Activated CD4-positive, alpha-beta memory T cell treated with anti-CD3 and anti-CD28 coated beads, Interleukin-2, amount 10 ng/mL, durations not matched to agents 7 days and 5 days (primary cell): ENCODE measurements at places on chromosomes 7 and 10.

GRCh38 chr10:62384447-62385081, 10.4 kb downstream of the ZNF365 start:
- DNase-seq, result no peak

- no peak for DNase-seq
Observed at GRCh38 chr7:117730390-117730789, 142.9 kb downstream of the CTTNBP2 start.

GRCh38 chr7:2060701-2061100, 172.0 kb downstream of the MAD1L1 start:
- DNase-seq, result no peak

- DNase-seq, result no peak
Observed at GRCh38 chr7:23230641-23231101, 15.9 kb upstream of the GPNMB start.

DNA sequence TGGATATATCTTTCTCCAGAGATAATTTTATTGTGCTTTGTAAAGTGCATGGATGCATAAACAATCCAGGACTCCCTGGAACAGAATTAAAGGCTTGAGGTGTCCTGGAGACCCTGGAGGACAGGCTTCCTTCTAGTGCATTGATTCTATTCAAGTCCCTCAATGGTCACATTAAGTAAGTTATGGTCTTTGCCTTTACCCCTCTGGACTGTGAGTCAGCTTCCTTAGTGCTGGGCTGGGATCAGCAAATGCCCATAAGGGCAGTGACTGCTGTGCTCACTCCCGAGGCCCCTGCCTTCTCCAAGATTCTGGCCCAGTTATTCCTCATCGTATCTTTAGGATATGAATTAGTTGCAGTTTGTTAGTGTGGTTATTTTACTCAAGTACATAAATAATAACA, 178.7 kb upstream of the PRSS58 start:
- no peak for DNase-seq

DNA sequence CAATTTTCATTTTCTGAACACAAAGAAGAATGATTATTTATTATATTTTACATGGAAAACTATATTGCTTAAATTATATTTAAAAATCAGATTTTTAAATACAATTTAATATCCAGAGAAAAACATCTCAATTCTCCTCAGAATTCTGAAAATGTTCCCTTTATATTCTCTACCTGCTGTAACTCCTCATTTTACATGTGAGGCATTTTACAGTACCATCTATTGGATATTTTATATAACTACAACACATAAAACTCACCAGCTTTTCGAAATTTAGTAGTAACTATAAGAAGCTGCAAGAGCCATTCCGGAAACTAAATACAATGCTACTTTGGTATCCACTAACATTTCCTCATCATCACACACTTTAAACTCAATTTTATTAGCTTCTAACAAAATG, 264.6 kb downstream of the DGKB start:
- DNase-seq, result no peak

- no peak for DNase-seq
Observed at GRCh38 chr7:72025381-72025960, 386.7 kb downstream of the CALN1 start.

GRCh38 chr10:23311034-23311433, 33.6 kb downstream of the C10orf67 start:
- no peak for DNase-seq

- no peak for DNase-seq
Observed at GRCh38 chr7:66627881-66628360, 760 bp upstream of the KCTD7 start.

GRCh38 chr10:17226891-17227303, 1.1 kb upstream of the VIM start:
- no peak for DNase-seq

DNA sequence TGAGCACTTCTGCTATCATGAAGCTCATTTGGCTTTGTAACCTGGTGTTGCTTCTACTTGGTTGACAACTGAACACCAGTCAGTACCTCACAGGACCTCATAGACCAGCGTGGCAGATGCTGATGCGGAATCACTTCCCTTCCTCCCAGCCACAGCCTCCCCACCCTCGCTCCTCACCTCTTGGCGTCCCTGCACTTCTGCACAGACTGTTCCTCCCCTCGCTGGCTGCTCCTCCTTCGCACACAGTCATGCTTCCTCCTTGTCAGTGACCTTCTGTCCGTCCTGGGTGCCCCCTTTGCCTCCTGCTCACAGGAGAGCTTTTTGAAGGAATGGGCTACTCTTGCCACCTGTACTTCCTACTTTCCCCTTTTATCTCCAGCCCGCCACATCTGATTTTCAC, 61.4 kb upstream of the CTBP2 start:
- DNase-seq, result no peak

- no peak for DNase-seq
Observed at GRCh38 chr7:27250557-27251070, 8.0 kb downstream of the EVX1 start.

DNA sequence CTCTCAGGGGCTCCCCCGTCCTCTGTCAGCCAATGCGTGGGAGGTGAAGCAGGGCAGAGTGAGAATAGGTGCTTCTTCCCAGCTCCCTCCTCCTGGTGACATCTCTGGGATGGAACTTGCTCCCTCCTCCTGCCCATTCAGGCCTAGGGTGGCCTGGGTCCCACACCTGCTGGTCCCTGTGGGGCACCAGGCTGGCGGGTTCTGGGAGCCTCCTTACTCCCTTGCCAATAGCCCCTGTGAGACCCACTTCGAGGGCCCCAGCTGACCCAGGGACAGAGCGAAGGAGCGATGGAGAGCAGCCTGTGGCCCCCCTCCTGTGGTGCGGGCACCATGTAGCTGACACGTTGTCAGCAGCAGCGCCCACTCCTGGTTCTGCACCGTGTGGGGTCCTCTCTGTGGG, 512.6 kb downstream of the GLRX3 start:
- DNase-seq, result no peak

- DNase-seq, result no peak
Observed at GRCh38 chr7:1695800-1696454, 25.9 kb downstream of the ELFN1 start.

- DNase-seq, result no peak
Observed at GRCh38 chr10:36200577-36200976, 558.5 kb upstream of the FZD8 start.

- no peak for DNase-seq
Observed at GRCh38 chr7:151491859-151492258, 27.8 kb downstream of the RHEB start.

DNA sequence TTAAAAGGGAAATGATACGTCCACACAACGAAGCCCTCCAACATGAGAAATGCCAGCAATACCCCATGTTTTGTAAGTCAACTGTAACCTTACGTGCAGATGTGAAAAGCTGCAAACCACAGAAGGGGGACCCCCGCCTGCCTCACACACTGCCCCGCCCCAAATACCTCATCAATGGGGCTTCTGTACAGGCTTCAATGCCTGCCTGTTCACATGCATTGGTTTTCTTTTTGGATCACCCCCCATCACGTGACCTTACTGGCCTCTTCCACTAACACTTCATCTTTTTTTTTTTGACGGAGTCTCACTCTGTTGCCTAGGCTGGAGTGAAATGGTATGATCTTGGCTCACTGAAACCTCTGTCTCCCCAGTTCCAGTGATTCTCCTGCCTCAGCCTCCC, 224.0 kb downstream of the TNS3 start:
- no peak for DNase-seq

DNA sequence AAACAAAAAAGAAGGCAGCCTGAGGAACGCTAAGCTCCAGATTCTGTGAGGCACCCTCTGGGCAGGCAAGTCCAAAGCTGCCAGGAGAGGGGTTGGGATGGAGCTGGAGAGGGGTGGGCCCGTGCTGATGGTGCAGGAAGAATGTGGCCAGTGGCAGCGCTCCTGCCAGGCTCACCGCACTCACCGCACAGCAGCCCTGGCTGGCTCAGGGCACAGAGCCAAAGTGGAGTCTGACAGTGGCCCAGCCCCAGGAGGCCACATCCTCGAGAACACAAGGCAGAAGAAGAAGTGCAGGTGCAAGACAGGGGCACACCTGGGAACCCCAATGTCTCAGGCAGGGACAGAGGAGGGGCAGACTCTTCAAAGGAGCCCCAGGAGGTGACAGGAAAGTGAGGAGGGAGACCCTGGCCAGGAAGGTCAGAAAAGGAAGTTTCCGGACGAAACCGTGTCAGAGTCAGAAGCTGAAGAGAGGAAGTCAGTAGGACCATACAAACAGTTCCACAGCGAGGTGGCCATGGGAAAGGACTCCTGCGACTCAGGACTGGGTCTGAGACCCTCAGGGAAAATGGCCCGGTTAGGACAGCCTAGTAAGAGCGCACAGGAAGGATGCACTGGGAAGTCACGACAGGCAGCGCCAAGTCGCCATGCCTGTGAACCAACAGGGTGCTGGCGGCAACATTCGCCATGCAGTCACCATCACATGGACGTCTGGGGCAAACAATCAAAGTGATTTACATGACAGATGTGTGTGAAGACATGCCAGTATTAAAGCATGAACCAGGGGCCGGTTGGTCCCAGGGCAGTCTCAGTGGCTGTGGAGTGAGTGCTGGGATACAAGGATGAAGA, 54.4 kb downstream of the COBL start:
- no peak for DNase-seq

GRCh38 chr7:128104108-128104742, 73.0 kb upstream of the LRRC4 start:
- no peak for DNase-seq

DNA sequence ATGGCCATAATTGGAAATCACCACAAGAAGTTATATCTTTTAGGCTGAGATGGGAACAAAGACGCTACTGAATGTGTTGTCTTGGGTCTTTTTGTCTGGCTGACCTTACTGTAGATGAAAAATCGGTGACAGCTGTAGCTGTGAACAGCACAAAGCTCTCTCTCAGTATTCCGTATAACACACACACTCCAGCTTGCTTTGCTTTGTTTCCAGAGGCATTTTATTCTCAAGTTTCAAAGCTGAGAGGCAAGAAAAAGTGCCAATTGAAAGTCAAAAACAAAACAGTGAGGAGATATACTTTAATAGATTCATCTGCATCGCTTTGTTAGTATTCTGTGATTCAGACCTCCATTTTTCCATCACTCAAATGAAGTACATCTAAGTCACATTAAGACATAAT, 39.6 kb upstream of the CABCOCO1 start:
- no peak for DNase-seq

DNA sequence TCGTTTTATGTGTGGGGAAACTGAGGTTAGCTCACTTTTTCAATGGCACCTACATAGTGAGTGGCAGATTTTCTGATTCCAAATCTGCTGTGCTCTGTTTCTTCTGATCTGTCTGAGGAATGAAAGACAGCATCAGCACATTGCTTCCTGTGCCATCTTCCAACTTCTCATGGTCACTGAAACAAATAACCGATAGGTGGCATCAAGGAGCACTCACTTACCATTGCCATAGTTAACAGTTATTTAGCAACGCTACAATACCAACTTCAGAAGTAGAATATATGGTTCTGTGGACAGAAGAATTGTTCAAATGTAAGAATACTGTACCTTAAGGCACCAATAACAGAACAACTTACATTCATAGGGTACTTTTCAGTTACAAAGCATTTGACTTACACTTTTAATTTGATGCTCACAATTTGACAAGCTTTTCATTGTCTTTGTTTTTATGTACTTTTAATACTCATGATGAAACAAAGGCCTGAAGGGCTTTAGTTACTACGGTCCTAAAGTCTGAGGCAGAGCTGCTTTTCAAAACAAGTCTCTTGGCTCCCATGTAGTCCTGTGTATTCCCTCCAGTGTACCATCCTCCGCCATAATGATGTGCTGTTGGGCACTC, 228.9 kb upstream of the TCF7L2 start:
- no peak for DNase-seq

DNA sequence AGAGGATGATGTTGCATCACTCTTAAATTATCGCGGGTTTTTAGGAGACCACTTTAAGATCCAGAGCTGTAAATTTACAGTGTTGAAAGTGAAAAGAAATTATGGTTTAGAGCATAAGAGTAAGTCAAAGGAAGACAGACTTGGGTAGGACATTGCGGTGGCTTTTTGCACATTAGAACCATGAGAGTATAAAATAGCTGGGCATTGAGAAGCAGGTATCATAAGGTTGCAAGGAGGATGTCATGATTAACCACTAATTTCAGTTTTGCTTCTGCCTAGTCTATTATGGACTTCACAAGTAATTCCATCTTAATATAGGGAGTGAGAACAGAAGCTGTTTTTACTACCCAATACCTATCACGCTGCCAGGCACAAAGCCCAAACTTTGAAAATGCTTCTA, 57.7 kb downstream of the CALCR start:
- no peak for DNase-seq

GRCh38 chr7:112749775-112750174, 40.4 kb downstream of the TMEM168 start:
- DNase-seq, result no peak

- no peak for DNase-seq
Observed at GRCh38 chr7:72152161-72153131, 259.7 kb downstream of the CALN1 start.

- no peak for DNase-seq
Observed at GRCh38 chr10:33042565-33042964, 84.5 kb upstream of the ITGB1 start.

- no peak for DNase-seq
Observed at GRCh38 chr7:36977878-36978277, 253.6 kb upstream of the AOAH start.

- no peak for DNase-seq
Observed at GRCh38 chr10:124529661-124530214, 68.1 kb downstream of the LHPP start.

DNA sequence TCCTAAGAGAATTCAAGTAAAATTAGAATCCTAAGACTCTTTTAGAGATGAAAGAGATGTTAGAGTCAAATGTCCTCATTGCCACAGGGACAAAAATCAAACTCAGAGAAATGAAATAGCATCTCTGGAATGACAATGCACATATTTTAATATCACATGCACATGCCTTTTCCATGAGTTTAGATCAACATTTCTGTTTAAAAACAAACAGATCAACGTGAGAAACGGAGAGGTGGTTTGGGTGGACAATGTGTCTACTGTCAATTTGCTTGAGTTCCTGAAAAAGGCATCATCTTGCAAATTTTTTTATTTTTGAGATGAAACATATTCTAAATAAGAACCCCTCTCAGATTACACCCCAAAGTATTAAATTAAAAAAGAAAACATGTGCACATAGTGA, 130.0 kb downstream of the CHRM2 start:
- DNase-seq, result no peak
